Stimulated activated CD4-positive, alpha-beta T cell treated with anti-CD3 and anti-CD28 coated beads, Interleukin-4, amount 100 ng/mL, for 48 hours (primary cell): ENCODE measurements at places on chromosomes 16 and 17.
A peak's percentile ranks its signal among the peaks of the same experiment; 100 is the strongest.

- DNase-seq = no peak
These were observed 3.8 kb upstream of the DNAH2 start for GRCh38 chr17:7713782-7714181.

DNA sequence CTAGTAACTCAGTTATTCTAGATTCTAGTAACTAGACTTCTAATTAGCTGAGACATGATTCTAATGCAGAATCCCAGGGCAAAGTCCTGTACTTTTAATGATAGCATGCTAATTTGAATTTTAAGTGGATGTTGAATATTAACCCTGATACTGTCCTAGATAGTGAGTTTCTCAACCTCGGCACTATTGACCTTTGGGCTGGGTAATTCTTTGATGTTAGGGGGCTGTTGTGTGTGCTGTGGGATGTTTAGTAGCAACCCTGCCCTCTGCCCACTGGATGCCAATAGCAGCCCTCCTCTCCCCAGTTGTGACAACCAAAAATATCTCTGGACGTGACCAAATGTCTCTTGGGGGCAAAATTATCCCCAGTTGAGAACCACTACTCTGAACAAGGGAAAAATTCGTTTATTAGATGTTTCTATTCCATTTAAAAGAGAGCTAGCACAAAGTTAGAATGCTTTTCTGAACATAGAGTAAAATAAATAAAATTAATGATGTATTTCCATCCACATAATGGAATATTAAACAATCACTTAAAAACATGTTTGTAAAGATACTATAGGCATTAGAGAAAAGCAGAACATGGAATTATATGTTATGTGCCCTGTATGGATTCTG, 30.2 kb downstream of the SALL1 start:
- no peak for DNase-seq

DNA sequence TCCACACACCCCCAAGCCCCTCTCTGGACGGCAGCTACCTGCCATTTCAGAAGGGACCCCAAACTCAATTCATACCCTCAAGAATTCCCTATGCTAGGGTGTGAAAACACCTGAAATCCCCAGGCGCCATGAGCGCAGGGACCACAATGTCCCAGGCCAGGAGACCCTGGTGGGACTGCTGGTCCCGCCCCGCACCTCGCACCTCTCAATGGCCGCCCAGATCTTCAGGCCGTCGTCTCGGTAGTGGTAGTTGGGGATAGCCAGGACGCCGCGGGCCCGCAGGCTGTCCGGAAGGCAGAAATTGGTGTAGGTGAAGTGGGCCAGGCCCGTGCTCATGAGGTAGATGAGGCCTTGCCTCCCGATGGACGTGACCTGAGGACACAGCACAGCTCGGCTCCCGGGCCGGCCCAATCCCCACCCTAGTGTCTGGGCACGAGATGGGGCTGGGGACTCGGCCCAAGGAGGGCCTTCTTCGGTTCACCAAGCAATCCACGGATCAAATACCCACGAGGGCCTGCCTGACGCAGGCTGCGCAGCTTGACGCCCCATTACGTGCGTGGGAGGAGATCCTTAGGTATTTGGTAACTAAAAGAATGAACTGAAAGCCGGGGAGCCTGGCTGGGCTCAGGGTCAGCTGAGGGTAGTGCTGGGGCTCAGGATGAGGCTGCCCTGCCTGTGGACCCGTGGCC, 9.2 kb downstream of the ALOXE3 start:
- no peak for DNase-seq

DNA sequence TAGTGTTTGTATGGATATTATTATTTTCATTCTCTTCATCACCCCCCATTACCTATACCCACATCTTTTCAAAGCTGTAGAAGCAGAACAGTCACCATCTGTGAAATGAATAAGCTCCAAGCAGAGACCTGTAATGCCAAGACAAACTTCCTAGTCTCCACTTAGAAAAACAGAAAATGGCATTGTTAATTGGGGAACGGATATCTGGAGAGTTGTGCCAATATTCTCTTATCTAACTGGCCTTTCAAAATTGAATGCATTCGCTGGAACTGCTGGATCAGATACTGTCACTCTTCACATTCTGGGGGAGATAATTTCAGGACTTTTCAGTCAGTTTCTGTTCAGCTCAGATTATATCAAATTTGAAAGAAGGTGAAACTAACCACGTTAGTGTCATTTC, 464.4 kb upstream of the GOT2 start:
- DNase-seq = no peak

DNA sequence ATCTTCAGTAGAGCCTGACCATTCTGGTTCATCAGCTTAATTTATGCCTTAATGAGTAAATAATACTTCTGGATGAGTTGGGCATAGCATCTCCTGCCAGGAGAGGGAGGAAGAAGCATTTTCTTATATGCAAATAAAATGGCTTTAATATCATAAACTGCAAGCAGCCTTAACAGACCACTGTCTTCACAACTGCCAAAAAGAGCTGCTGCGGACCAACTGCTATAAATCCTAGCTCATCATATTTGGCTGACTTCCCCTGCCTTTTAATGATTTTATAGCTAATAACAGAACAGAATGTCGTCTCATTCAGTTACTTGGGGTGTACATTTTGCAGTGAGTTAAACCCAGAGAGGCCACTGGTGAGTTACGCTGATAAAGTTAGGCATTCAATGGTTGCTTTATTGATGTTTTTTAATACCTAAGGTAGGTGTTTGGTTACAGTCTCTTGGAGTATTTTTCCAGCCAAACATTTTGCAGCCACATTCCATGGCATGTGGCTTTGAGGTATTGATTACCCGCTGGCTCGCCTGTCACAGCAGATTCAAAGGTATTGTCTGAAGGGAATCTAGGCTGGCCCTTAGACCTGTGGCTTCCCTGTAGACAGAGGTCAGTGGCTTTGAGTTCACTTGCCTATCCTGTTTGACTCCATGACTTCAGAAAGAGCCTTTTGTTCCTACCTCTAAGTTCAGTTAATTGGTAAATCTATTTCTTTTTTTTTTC, 16.4 kb downstream of the FAM20A start:
- no peak for DNase-seq

GRCh38 chr16:72961115-72961832, 86.7 kb downstream of the ZFHX3 start:
- no peak for DNase-seq

GRCh38 chr16:88690341-88691128, 4.2 kb upstream of the SNAI3 start:
- DNase-seq = no peak

- no peak for DNase-seq
These were observed 18.9 kb downstream of the KCNJ18 start for GRCh38 chr17:21711182-21711581.

DNA sequence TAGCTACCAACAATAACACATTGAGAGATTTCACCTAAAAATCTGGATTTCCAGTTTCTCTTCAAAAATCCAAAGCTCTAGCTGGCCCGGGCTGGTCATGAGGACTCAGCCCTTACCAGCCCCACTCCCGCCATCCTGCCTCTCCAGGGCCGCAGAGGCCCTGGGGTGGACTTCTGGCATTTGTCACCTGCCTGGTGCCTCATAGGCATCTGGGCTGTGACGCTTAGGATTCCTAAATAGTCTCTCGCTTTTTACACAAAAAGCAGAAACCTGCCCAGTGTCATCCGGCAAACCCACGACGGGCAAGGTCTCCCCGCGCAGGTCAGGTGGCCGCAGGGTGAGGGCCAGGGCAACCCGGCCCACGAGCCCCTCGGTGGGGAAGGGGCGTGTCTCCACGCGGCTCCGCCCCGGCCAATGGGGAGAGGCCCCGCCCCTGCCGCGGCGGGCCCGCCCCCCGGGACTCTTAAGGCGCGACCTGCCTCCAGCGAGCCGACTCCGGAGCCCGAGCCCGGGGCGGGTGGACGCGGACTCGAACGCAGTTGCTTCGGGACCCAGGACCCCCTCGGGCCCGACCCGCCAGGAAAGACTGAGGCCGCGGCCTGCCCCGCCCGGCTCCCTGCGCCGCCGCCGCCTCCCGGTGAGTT, at the start of gene VASN:
VASN (plus strand) TSS at position 492 of the 644 bp plus-strand sequence. CDS start 9,030 bp downstream, outside the sequence.
- peak; percentile 64 for DNase-seq

- no peak for DNase-seq
These were observed 8.8 kb upstream of the TMEM238L start for GRCh38 chr17:10812674-10813073.

GRCh38 chr17:76155988-76156661, 15.1 kb upstream of the FOXJ1 start:
- DNase-seq = no peak

DNA sequence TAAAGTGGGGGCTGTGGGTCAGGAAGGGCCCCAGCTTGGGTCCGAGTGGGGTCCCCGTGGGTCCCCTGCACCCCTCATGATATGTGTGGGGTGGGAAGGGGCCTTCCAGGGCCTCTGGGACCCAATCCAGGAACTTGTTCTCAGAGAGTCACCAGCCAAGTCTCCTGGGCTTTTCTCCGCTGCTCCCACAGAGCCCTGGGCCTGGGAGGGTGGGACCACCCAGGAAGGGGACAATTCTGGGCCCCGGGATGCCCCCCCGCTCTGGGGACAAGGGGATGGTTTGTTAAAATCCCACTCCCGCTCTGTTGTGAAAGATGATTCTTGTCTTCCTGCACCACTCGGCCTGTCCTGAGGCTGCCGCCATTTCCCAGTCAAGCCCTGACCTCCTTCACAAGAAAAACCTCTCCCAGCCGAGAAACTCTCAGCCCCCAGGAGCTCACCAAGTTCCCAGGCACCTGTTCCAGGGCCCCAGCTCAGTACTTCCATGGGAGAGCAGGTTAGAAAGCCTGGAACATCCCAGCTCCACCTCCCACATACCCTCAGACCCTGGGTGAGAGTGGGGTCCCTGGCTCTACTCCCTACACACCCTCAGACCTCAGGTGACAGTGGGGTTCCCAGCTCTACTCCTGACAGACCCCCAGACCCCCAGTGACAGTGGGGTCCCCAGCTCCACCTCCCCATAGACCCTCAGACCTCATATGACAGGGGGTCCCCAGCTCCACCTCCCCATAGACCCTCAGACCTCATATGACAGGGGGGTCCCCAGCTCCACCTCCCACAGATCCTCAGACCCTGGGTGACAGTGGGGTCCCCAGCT, 75.1 kb downstream of the METRNL start:
- no peak for DNase-seq

- DNase-seq = no peak
These were observed 42.8 kb upstream of the ACSF3 start for GRCh38 chr16:89050868-89051311.

DNA sequence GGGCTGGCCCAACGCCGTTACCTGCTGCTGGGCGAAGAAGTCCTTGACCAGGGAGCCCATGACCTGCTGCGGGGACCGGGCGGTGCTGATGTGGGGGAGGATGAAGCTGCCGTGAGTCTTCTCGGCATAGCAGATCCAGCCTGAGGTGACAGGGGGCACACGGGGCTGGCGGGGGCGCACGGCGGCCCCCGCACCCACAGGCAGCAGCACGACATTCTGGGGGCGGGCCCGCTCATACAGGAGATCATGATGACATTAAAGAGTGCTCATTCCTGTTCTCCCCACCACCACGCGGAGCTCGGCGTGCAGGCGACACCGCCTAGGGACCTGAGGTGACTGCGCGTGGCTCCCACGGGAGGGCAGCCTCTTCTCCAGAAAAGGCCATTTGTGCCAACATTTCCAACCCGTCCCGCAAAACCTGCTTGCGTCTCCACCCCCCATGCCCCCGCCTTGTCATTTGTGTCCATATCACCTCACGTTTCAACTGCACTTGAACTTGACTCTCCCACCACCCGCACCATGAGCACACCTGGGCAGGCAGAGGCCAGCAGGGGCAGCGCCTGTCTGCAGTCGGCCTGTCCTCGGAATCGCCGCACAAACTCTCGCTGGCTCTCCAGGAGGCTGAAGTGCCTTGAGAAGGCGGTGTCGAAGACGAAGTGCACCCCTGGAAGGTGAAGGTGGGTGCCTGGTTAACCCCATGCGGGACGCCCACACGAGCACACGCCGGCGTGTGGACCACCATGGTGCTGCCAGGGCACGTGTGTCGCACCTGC, 6.4 kb downstream of the CIAO3 start:
- DNase-seq = no peak

GRCh38 chr16:6684076-6684673, 648.5 kb upstream of the RBFOX1 start:
- no peak for DNase-seq

GRCh38 chr16:58411736-58412614, 19.7 kb downstream of the GINS3 start:
- no peak for DNase-seq

GRCh38 chr17:57609125-57609877, 135.8 kb downstream of the CCDC182 start:
- DNase-seq = no peak

DNA sequence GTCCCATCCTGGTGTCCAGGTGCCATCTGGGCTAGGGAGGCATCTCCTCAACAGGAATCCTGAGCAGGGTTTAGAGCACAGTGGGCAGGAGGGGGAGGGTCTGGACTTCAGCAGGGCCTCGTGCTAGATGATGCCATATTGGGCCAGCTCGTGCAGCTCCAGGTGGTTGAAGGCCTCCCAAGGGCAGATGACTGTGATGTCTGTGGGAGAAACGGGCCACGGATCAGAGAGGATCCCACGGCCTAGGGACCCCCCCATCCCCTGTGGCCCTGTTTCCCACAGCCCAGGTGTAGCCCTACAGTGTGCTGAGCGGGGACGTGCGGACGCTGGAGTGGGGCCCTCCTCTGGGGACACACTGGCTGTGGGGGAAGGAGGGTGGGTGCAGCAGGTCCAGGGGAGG, 5.4 kb downstream of the PDE6G start:
- DNase-seq = no peak

- DNase-seq = no peak
These were observed 18.0 kb upstream of the KCNJ18 start for GRCh38 chr17:21674242-21674731.

GRCh38 chr17:70447588-70447987, 278.3 kb downstream of the KCNJ2 start:
- DNase-seq = no peak

DNA sequence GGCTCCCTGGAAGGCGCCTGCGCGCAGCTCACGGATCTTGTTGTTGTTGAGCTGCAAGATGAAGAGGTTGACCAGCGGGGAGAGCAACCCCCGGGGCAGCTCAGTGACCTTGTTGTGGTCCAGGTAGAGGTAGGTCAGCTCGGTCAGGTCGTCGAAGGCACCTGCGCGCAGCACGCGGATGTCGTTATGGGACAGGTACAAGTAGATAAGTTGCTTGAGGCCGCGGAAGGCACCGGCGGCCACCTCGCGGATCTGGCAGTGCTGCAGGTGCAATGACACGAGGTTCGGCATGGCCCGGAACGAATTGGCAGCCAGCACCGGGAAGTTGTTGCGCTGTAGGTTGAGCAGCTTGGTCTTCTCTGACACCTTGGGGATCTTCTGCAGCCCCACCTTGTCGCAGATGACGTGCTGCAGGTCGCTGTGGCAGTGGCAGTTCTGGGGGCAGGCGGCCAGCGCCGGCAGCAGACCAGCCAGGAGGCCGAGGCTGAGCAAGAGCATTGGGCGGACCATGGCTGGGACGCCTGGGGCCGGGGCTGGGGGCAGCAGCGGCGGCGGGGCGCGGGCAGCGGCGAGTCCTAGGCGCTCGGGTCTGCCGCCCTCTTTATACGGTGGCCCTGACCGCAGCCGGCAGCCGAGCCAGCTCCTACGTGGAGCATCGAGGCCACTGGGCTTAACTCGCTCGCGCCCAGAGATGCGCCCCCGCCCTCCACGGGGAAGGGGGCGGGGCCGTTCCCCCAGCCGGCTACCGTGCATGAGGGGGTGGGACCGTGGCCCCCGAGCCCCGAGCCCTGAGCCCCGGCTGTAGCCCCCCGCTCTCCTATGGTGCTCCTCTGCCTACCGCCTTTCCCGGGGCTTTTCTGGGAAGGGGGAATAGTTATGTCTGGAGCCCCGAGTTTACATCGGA, at the start of gene CHAD:
CHAD (minus strand) TSS at position 577 of the 904 bp plus-strand sequence; CDS start at position 510, 67 bp downstream.
- DNase-seq = no peak
